ENCODE measurements at places on chromosomes 5 and 9.

GRCh38 chr5:93274291-93274690 is 306.7 kb downstream of the NR2F1-AS1 start:
- DNase-seq, result no peak

DNA sequence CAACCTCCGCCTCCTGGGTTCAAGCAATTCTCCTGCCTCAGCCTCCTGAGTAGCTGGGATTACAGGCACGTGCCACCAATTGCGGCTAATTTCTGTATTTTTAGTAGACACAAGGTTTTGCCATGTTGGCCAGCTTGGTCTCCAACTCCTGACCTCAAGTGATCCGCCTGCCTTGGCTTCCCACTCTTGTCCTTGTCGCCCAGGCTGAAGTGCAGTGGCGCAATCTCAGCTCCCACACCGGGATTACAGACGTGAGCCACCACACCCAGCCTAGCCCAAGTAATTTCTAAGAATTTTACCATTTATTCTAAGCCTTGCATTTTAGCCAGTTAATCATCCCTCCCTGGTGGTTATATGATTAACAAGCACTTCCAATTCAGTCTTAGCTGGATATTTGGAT is 11.0 kb downstream of the NAIP start:
- DNase-seq, result no peak

GRCh38 chr9:92780206-92780605 is 15.6 kb upstream of the BICD2 start:
- DNase-seq, result no peak

GRCh38 chr5:113451797-113452196 is 17.0 kb upstream of the TSSK1B start:
- no peak for DNase-seq

- no peak for DNase-seq
These were observed 94.0 kb downstream of the ZNF462 start for GRCh38 chr9:106956971-106957370.

GRCh38 chr5:36181774-36182173 is 29.9 kb downstream of the SKP2 start:
- DNase-seq, result no peak

DNA sequence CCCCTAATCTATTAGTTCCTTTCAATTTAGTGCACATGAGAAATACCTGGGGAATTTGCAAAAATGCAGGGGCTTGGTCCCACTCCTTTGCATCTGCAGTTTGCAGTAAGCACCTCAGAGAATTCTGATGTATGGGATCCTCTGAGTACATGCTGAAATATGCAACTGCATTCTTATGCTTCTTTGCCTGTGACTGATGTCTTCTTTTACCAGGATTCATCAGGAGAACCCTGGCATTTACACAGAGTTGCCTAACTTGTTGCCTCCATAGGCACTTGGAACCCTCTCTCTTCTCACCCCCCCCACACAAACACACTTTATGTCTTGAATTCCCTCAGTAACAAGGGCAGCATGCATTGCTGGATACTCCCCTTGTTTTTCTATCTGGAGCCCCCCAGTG is 173.1 kb downstream of the KDM4C start:
- DNase-seq, result no peak

DNA sequence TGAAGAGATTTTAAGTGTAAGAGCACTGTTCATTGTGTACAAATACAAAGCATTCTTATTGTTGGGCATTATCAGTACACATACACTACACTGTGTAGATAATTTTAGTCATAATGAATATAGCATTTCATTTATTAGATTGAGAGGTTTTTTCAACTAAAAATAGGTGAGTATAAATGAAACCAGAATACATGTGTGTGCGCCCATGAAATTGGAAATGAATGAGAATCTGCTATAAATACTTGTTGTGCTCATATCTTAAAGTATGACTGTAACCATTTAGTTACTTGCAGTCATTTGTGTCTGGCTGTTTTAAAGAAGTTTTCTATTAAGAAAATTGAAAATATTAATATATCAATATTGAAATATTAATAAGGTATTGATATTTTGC is 189.0 kb upstream of the MEF2C start:
- DNase-seq, result no peak

- DNase-seq, result no peak
These were observed 140.7 kb downstream of the MTX3 start for GRCh38 chr5:79850316-79850822.

DNA sequence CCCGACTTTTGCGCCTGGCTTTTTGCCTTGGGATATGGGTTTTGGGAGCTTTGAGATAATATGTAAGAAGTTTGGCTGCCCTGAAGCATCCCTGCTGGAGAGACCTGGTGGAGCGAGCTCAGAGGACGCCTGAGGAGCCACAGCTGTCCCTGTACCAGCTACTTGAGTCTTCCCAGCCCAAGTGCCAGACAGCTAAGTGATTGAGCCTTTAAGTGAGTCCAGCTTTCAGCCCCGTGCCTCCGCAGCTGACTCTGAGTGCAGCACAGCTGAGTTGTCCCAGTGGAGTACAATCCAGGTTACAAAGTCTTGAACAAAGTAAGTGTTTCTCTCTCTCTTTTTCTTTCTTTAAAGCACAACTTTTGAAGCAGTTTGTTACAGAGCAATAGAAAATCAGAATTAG is 203.8 kb upstream of the DAP start:
- no peak for DNase-seq

DNA sequence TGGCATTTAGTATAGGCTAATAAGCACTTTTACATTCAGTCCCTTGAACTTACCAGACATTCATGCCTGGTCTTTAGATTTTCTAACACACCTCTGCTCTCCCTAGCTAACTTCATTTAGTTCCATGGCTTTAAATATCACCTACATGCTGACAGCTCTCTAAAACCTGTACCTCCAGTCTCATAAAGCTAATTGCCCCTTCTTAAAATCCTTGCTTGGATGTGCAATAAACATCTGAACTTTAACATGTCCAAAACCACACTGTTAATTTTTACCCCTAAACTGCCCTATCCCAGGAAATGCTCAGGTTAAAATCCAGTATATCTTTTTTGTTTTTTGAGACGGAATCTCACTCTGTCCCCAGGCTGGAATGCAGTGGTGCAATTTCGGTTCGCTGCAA is 139.8 kb downstream of the CPLANE1 start:
- no peak for DNase-seq

GRCh38 chr9:134396258-134396742 is 70.0 kb downstream of the RXRA start:
- peak; percentile 65 for DNase-seq

DNA sequence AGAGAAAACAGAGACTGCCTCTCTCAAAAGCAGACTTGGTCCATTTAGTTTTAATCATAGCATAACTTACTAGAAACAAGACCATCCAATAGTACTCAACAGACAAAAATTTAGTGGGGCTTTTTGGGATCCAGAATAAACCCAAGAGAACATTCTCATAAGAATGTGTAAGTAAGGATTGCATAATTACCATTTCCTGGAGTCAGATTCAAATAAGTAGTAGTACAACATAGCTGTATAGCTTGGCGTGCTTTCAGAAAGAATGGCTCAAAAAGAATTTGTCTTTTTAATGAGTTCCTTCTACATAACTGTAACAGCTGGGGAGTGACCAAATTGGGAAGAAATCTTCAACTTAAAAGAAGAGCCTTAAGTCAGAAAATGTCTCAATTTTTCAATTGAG is 145.4 kb downstream of the DENND1A start:
- DNase-seq, result no peak

GRCh38 chr5:6497262-6497661 is 48.6 kb downstream of the UBE2QL1 start:
- no peak for DNase-seq

Data from activated CD4-positive, alpha-beta T cell treated with anti-CD3 and anti-CD28 coated beads for 48 hours (primary cell).